Hematopoietic multipotent progenitor cell treated with erythropoietin and hydrocortisone succinate and interleukin-3 and kit ligand, for 4 days (in vitro differentiated cells): ENCODE measurements at places on chromosomes 4 and X.

GRCh38 chr4:183627979-183628588 lies 30.9 kb downstream of the RWDD4 start:
- DNase-seq = no peak

GRCh38 chr4:40178672-40179071 lies 18.2 kb upstream of the RHOH start:
- no peak for DNase-seq

- DNase-seq = peak; percentile 34
These were observed 343.4 kb upstream of the RASGEF1B start for GRCh38 chr4:81814987-81815541.

DNA sequence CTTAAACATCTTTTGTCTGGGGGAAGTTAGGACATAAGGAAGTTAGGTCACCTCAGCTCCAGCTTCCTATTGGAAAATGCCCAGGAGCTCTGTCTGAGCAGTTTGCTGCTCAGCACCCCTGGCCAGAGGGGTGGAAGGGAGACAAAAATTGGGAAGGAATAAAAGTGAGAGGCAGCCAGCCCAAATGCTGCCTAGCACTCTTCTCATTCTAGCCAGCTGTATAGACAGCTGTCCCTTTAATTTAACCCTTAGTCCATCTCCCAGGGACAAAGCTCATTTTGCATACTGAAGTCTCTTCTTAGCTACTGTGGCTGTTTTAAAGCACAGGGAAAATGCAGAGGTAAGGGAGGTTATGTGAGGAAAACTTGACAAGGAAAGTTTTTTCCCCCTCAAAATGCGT lies 89.5 kb upstream of the CITED1 start:
- no peak for DNase-seq

DNA sequence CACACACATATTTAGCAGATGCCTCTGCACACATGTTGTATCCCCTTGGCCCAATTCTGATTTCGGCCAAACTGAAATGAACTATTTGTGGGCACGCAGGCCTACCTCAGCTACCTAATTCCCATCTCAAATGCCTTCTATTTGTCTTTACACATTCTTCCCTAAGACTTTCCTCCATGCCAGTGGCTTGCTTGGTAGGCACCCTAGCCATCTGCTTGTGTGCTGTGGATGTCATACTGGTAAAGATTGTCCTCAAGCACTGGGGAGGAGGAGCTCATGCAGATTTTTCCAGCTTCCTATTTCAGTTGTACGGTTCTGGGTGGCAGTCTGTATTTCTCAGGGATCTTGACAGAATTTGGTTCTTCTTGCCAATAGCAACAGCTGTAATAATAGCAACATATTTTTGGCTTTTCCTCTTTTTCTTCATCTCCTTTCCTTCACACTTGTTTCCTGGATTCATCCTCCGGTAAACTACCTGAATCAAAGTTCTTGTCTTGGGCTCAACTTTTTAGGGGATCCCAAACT lies 514.3 kb downstream of the ADGRL3 start:
- no peak for DNase-seq

DNA sequence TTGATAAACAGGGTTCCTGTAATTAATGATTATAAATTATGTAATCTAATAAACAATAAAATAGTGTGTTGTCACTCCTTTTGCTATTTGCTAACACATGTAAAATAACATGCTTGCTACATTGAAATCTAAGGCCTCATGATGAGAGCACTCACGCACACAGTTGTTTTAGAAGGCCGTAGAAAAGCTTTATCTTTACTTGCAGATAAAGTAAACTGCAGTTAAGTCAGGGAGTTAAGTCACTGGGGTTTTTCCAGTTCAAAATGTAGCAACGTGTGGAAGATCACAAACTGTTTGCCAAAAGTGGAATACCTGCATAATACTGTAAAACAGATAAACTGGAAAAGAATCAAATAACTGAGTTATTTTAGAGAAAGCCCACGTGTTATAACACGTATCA lies 187.3 kb upstream of the PACRGL start:
- DNase-seq = no peak

GRCh38 chr4:99002279-99002678 lies 6.8 kb downstream of the METAP1 start:
- no peak for DNase-seq

DNA sequence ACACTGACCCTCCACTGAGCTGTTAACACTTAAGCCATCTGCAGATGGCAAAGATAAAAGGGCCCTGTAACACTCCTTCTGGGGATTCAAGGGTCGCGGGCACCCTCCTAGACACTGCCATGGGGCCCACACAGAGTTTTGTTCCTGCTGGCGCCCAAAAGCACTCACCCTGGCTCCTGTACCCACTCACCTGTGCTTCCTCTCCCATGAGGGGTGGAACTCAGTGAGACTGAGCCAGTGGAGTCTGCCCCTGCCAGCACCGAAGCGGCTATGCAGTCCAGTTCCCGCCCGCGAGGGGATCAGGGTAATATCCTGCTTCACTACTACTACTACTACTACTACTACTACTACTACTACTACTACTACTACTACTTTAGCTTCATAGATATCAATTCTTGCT lies 312.1 kb upstream of the FTHL17 start:
- no peak for DNase-seq

- DNase-seq = no peak
These were observed 12.4 kb downstream of the PHKA2 start for GRCh38 chrX:18971506-18971905.

DNA sequence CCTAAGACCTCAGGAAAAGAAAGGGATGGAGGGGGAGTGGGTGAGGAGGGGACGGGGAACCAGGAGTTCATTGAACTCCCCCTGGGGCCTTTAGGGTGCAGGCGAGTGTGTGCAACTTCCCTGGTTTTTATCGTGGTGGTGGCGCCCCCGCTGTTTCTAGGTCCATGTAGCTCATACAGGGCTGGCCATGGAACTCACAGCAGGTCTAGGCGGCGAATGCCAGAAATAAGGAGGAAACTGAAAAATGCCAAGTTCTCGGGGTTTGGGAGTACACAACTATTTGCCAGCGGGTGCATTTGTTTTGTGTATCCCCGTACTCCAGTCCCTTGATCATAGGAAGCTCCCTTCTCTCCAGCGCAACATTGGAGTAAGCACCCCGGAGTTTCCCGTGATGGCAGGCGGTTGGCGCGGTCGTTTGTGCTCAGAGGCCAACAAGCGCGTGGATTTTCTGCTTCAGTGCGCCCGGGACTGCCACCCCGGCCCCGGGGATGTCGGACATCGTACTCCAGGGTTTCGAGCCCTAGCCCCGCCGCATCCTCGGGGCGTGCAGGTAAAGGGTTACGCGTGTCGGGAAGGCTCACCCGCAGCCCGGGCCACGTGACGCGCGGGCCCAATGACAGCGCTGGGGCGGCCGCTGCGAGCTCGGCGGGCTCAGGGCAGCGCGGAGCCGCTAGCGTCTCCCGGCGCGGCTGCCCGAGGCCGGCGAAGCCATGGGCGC lies 208.9 kb downstream of the NWD2 start:
- peak; percentile 54 for DNase-seq

DNA sequence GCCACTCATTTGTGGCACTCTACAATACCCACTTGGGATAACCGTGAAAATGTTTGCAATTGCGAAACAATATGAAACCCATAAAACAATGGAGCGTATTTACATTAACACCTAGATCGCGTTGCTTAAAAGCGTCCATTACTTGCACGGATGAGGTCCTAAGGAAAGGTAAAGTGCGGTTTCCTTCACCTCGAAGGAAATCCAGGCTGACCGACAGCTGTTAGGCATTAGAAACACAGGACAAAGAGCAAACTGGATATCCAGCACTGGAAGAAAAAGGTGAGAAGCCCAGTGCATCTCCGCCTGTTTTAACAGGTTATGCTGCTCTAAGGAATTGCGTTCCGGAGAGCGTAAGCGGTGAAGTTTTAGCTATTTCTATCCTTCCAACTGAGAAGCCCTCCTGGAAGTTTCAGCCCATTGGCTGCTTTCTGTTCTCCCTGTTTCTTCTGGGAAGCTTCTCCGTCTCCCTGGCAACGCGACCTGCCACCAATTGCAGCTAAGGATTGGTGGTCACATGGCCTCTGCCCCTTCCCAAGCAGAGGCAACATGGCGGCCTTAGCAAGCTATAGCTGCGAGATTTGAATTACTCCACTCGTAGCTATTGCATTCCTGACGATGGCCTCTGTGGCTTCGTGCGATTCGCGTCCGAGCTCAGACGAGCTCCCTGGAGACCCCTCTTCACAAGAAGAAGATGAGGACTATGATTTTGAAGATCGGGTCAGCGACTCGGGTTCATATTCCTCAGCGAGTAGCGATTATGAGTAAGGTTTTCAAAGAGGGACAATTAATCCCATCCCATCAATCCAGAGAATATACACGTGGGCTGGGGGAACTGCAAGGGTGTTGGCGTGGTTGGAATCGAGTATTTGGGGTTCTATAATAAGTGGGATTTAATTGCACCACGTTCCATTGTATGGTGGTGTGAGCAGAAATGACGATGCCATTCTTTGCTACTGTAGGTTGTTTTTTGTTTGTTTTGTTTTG lies at the start of gene INTU:
Gene INTU (plus strand): TSS at position 538 of the 984 bp plus-strand sequence. CDS start 78 bp downstream, at position 616.
- peak; percentile 96 for DNase-seq

DNA sequence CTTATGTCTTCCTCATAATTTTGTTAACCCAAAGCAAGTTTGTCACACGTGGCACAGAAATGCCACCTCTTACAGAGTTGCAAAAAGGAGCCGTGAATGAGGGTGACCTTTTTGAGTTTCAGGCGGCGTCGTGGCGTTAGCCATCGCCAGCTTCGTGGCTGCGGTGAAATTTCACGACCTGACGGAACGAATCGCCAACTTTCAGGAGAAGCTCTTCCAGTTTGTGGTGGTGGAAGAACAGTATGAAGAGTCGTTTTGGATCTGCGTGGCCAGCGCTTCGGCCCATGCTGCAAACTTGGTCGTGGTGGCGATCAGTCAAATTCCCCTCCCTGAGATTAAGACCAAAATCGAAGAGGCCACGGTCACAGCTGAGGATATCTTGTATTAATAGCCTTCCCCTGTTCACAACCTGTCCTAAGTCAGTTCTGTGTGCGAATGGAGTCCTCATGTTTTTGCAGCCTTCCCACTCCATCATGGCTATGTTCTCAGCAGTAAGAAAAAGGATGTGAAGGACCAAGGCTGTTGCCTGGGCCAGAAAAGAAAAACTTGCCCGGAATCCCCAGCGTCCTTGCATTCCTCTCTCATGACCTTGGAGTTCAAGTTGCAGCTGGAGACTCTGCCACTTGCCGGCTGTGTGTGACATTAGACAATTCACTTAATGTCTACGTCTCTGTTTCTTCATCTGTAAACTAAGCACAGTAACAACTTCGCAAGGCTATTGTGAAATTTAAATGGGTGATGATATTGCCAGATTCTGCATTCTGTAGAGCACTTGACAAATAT lies 11.9 kb downstream of the CLRN2 start:
- DNase-seq = no peak

- no peak for DNase-seq
These were observed 138.0 kb upstream of the BOD1L1 start for GRCh38 chr4:13765539-13765938.

DNA sequence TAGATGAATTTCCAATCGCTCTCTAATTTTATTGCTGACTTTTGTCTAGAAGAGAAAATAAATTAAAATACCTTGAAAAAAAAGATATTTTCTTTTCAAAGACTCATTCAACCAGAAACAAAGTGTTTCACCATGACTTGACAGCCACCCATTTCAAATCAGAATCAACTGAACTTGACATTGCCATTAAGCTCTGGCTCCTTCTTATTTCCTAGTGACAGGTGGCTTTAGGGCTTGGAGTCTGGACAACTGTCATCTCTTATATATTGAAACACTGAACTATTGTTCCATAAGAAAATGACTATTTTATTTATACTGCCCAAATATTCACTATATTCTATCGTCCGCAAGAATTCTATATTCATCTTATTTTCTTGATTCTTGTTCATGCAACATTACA lies 229.2 kb downstream of the SLC39A8 start:
- no peak for DNase-seq

DNA sequence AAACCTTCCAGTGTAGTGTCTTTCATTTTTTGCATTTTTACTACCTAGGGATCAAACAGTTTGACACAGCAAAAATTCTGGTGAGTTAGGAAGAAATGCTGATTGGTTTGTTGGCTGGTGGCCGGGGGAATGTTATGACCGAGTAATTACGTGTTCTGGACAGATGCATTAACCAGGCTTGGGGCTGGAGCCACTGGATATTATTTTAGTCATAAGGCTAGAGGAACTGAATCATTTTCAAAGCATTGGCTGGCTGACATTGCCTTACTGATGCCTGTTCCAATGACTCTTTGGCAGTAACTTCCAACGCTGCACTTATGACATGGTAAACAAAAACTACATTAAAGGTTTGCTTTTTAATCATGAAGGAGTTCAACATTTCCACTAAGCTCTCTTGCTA lies 84.6 kb downstream of the FBXO8 start:
- no peak for DNase-seq

GRCh38 chr4:139331185-139331584 lies 28.9 kb upstream of the NDUFC1 start:
- no peak for DNase-seq

DNA sequence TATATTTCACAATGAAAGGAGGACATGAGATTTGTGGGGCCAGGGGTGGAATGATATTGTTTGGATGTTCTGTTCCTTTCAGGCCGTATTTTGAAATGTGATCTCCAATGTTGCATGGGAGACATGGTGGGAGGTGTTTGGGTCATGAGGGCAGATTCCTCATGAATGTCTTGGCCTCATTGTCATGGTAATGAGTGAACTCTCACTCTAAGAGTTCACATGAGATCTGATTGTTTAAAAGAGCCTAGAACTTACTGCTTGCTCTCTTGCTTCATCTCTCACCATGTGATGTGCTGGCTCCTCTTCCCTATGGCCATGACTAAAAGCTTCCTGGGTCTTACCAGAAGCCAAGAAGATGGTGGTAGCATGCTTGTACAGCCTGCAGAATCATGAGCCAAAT lies 1183.0 kb downstream of the TECRL start:
- DNase-seq = no peak

GRCh38 chr4:141768954-141769353 lies 132.6 kb downstream of the IL15 start:
- DNase-seq = peak; percentile 17

DNA sequence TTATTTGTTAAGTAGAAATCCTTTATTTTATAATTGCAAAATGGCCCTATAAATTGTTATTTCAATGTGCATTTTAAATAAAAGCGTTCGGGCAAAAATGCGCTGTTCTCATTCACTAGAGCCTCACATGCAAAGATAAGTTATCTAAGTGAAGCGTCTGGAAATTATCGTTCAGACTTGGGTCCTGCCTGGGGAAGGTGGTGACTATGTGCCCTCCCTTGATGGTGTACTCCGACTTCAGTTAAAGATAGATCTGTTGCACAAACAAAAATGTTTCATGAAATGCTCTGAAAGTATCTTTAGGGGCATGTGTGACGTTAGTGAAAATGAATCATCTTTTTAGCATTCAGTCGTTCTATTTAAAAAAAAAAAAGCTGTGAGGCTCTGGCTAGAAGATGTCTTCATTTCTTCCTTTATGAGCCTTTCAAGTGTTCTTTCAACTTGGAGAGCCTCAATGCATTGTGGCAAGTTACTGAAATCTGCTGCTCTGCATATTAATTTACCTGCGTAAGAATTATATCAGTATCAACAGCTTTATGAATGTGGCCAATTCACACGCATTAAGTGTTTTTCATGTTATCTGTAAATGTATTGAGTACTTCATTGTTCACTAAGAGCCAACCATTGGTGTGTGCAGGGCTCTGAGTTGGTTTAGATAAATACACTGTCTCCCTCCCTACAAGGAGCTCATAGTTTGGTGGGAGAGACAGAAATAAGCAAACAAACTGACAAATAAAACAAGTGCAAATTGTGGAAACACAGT lies 83.0 kb downstream of the AFF1 start:
- peak; percentile 93 for DNase-seq
